Cardiac atrium fibroblast (primary cell): ENCODE measurements at places on chromosomes 12 and 14. TPM values are rescaled to one million over a fixed set of nuclear protein-coding genes. Genes with fewer than 3 reads are reported as not detected.

Gene RPGRIP1
- not detected in 2 replicates for total RNA-seq

Gene GPX2
- not detected in 2 replicates for total RNA-seq

Gene PSMB5
- total RNA-seq, result 255 and 277 TPM in 2 replicates

Gene SLC38A1
- total RNA-seq, result 38.2 and 41.9 TPM in 2 replicates

Gene RPS26
- 2,251 and 2,313 TPM in 2 replicates for total RNA-seq

Gene ART4
- total RNA-seq, result 43.5 and 57.0 TPM in 2 replicates

Gene GLIPR1L1
- total RNA-seq, result not detected in 2 replicates

Gene SMOC1
- total RNA-seq, result 2.3 TPM in 1 of 2 replicates, not detected in the other

Gene FLRT2
- total RNA-seq, result 9.7 and 20.1 TPM in 2 replicates
